Bone marrow (tissue), 2 donors: ENCODE measurements at places on chromosomes 6 and 20.
A peak's percentile ranks its signal among the peaks of the same experiment; 100 is the strongest.

- DNase-seq = no peak
Observed at GRCh38 chr6:81562169-81562568, 190.3 kb downstream of the TENT5A start.

DNA sequence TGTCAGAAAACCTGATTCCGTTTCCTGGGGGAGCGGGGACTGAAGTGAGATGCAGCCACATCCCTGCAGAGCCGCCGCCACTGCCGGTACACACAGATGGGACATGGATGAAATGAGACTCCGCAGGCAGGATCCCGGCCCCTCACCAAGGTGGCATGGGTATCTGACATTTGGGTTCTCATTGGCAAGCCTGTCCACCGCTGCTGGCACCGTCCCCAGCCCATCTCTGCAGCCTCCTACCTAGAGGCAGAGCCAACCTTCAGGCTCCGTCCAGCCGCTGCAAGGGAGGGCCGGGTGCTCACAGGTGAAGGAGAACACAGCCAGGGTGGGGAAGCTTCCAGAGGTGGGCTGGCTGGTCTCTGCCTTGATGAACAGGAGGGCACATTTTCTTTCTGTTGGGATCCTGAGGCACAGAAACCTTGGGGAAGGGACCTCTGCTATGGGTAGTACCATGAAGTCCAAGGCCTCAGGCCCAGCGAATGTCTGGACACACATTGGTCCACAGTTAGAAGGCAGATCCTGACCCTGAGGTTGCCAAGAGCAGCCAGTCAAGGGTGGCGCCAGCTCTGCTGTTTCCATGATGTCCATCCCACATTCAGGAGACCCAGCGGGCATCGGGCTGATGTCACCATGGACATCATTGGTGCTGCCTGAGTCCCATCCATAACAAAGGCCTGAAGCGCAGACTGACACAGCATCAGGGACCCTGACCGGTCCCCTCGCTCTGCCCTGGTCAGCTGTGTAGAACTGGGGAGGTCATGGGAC, 177.4 kb downstream of the TAF4 start:
- no peak for DNase-seq

DNA sequence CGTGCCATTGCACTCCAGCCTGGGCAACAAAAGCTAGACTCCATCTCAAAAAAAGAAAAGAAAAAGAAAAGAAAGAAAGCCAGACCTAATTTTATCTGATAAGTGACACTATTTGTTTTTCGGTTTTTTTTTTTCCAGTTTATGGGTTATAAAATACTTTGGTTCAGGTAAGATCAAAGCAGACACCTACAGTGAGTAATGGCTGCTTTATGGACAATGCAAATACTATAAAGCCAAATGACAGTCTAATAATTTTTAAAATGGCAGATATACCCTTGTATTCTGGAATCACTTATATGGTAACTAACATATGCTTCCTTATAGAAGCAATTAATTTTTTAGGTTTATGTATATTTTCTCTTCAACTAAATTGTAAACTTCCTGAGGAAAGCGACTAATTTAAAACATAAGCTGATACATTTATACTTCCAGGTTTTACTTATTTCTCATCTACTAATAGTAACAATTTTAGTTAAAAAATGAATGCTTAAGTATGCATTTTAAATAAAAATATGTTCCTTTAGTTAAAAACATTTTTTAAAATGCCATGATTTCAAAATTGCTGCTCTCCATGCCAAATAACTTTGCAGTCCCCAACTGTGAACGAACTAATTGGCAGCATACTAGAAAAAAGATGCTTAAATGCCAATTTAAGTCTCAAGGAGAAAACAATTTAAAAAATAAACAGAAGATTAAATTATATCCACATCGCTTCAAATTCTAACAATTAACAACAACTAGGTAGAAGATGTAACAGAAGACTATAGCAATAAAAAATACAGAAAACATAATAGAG, 38.5 kb downstream of the KIAA0319 start:
- DNase-seq = no peak

GRCh38 chr6:121436960-121437850, 1.8 kb downstream of the GJA1 start:
- no peak for DNase-seq

DNA sequence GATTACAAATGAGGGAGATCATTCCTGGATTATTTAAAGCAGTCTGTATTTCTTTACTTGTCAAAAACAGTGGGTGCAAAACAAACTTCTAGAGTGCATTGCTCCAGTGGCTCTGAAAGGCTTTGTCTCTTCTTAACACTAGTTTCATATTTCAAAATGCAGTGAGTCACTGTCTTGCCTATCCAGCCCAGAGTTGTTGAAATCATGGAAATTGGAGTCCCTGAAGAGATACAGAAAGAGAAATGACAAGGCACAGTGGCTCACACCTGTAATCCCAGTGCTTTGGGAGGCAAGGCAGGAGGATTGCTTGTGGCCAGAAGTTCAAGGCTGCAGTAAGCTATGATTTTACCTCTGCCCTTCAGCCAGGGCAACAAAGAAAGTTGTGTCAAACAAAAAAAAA, 11.3 kb downstream of the SLC2A12 start:
- no peak for DNase-seq

- no peak for DNase-seq
Observed at GRCh38 chr6:68339488-68340131, 295.5 kb upstream of the ADGRB3 start.

DNA sequence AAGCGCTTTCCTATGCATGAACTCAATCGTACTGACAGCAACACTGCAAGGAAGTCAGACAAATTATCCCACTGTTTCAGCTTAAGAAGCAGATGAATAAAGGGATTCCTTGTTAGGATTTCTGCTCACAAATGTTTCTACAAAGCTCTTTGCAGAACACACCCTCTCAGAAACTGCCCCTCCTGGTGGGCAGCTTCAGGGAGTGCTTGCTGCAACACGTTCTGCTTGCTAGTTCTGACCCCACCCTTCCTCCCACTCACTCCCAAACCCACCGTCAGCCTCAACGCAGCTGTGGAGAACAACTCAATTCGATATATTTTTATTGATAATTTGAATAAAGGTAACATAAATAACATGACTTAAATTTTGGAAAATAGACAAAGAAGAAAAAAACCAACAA, 250.8 kb upstream of the PRDM1 start:
- DNase-seq = no peak

DNA sequence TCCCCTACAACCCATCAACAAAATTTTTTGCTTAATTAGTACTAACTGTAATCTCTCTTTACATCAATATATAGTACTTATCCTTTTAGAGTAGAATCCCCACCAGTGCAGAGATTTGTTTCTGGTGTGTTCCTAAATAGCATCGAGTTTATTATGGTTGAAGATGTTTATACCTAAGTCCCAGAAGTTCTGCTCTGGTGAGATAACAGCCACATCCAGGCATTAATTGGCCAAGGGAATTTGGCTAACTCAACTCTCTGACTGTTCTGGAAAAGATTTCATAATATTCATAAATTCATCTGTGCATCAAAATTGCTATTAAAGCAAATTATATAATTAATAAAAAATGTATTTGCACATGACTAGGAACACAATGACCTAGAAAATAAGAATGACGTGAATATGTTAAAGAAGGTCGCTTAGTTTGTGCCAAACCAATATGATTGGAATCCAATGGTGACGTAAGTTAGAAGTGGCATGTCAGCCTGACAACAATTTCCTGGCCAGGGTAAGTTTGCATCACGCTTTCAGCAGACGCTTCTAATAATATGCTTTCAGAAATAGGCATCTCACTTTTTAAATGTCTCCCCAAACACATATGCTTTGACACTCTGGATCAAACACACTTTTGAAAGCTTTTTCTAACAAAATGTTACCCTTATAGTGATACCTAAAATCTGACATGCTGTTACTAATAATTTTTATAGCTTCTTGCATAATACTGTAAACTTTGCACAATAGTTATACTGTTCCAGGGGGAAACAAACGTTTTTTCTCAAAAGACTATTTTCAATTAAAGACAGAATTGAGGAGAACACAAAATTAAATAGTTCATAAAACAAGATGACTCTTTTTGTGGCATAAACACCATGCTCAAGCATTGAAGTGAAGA, 236.7 kb downstream of the TENT5A start:
- no peak for DNase-seq

GRCh38 chr20:62768551-62769287, 27.6 kb upstream of the MRGBP start:
- no peak for DNase-seq

DNA sequence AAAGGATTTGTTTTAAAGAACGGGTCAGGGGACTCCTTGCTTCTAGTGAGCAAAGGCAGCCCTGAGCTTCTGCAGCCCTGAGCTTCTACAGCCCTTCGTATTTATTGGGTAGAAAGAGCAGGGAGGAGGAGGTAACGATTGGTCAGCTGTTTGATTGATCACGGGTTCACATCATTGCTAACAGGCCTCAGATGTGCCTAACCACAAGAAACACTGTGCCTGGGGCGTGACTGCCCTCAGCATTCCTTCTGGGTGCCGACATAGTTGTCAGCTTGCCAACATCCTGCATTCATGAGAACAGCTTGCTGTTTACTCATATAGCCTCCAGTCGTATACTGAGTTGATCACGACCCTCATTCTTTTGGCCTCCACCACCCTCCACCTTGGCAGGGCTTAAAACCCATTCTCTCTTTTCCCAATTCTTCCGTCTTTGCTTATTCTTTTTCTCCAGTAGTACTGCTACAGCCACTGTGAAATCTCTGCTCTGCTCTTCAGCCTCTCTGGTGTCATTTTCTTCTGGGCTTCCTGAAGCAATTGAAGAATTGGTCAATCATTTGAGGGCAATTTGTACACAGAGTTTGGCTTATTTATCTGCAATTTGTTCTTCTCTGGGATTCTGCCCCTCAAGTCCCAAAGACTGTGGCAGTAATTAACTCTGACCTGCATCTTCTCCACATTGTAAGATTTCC, 25.4 kb upstream of the NOP56 start:
- no peak for DNase-seq

- no peak for DNase-seq
Observed at GRCh38 chr6:124714728-124715127, 247.5 kb upstream of the RNF217 start.

- no peak for DNase-seq
Observed at GRCh38 chr6:45074439-45074838, 253.7 kb upstream of the RUNX2 start.

- DNase-seq = no peak
Observed at GRCh38 chr6:160355001-160355400, 6.8 kb downstream of the SLC22A3 start.

GRCh38 chr6:15712797-15713196, 50.0 kb upstream of the DTNBP1 start:
- DNase-seq = no peak

DNA sequence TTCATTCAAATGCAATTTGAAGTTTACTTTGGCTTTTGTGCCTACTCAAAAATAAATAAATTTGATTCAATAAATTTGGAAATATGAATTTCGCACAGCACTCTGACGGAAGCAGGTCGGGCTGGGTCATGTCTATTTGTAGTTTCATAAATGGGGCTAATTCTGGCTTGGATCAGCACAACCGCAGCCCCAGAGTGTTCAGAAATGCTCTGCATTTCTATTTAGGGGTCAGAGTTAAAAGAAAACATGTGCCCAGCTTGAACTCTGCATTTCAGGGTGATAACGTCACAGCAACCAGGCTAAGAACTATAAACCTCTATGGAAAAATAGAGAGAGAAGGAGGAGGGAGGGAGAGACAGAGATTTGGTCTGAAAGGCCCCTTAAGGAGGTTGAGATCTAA, 480.9 kb upstream of the NOX3 start:
- DNase-seq = no peak

DNA sequence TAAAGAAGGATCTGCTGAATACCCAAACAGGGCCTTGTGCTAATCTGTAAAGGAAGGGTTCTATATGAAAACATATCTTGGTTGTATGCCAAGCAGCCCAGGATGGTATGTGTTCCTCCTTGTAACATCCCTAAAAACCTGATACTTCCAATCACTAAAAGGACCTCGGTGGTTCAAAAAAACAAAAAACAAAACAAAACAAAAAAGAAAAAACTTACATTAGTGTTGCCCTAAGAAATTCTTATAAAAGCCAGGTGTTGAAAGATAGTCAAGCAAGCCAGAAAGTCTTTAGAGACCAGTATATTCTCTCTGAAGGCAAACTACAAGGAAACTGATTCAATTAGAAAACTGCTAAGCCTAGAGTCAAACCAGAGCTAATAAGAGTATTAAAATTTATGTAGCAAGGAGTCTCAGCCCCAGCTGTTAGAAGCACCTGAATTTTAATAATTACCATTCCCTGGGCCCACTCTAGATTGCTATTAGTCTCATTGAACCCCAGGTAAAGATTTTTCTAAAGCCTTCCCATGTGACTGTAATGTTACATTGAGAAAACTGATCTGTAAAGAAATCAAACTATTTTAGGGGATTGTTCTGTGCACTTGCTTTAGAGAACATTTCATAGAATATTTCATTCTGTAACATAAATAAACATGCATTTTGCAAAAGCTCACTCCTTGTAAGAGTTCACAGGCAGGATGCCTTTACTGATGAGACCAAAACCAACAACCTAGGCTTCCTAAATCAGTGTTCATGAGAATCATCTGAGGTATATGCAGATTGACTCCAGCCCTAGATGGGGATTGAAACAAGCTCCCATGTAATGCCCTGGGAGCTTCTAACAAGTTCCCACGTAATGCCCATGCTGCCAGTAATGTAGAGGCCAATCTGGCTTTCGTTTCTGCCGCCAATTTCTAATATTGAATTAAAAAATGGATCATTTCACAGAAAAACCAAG, 95.2 kb upstream of the BTN3A2 start:
- DNase-seq = no peak

DNA sequence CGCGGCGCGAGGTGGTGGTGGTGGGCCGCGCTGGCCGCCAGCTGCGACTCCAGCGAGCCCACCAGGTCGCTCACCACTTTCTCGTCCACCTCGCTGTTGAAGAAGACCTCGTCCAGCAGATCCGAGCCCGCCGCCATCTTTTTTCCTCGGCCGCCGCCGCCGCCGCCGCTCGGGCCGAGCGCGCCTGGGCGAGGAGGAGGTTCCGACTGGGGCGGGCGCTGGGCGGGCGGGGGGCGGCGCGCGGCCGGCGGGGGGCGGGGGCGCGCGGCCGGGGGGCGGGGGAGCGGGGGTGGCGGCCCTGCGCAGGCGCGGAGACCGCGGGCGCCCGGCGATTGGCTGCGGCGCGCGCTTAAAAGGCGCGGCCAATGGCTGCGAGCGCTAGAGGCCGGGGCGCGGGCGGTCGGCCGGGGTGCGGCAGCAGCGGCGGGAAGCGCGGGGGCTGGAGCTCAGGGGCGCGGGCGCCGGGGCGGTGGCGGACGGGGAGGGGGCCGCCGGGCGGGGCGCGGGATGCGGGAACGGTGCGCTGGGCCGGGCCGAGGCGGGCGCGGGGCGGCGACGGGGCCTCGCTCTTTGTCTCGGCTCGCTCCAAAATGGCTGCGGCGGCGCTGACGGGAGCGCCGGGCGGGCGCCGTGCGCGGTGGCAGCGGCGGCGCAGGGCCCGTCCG, at the start of gene TAF4:
Gene TAF4, minus strand, starts transcription at position 208 of the 665 bp plus-strand sequence. Its CDS starts 71 bp downstream, at position 137.
- peak; percentile 38 for DNase-seq

DNA sequence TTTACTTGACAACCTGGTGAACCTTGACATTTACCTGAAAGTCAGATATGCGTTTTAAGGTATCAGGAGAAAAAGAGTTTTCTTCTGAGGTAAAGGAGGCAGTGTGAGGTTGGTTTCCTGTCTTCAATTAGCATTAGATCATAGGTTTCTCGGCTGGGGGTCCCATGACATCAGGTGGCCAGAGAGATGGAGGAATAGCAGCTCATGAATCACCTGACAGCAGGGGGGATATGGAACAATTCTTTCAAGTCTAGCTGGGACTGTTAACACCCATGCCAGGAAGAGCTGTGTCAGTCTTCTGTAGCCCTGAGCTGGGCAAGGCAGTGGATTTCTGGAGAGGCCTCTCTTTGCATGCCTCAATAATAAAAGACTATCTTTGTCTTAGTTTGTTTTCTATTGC, 108.0 kb upstream of the TMEM170B start:
- no peak for DNase-seq
